Activated naive CD8-positive, alpha-beta T cell treated with anti-CD3 and anti-CD28 coated beads for 36 hours (primary cell): ENCODE measurements at places on chromosomes 12 and 14. TPM values are rescaled to one million over a fixed set of nuclear protein-coding genes. Genes with fewer than 3 reads are reported as not detected.

Gene CMKLR1
- total RNA-seq: not detected

Gene RPL10L
- not detected for total RNA-seq

DNA sequence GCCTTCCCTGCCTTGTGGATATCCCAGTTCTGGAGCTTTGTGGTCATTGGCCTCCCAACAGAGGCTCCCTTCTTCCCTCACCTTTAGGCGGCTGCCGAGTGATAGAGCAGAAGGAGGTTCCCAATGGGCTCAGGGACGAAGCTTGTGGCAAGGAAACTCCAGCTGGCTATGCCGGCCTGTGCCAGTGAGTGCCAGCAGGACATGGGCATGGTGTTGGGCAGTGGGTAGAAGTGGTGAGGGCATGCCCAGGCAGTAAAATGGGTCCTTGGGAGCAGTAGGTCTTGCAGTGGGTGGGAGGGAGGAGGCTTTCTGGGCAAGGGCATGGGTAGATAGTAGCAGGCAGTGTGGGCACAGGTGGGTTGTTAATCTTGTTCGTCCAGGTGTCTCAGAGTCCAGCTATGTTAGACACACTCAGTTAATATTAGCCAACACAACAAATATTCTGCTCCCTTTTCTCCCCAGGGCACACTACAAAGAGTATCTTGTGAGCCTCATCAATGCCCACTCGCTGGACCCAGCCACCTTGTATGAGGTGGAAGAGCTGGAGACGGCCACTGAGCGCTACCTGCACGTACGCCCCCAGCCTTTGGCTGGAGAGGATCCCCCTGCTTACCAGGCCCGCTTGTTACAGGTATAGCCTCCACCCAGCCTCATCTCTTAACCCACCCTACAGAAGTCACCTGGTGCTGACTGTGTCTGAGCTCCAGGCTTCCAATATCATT, 1.1 kb upstream of the IRF9 start:
- H3K4me3 ChIP-seq: no peak overlapping the region
- H3K36me3 ChIP-seq: peaks cover 34% of the 10 kb centered on the region
- no peak for DNase-seq
- peak overlapping the region; percentile 100 for H3K27ac ChIP-seq
- H3K27me3 ChIP-seq: peaks cover 6% of the 10 kb centered on the region

GRCh38 chr12:98360401-98360800, 155.0 kb upstream of the TMPO start:
- H3K4me1 ChIP-seq: no peaks in the 10 kb centered on the region
- no peak overlapping the region for H3K4me3 ChIP-seq
- H3K27me3 ChIP-seq: peaks cover 6% of the 10 kb centered on the region
- DNase-seq: no peak
- H3K27ac ChIP-seq: no peak overlapping the region

- no peak overlapping the region for H3K27ac ChIP-seq
- H3K27me3 ChIP-seq: peaks cover 19% of the 10 kb centered on the region
- H3K4me3 ChIP-seq: no peak overlapping the region
- H3K4me1 ChIP-seq: no peaks in the 10 kb centered on the region
- DNase-seq: no peak
Measured at GRCh38 chr14:69913686-69914085, 34.5 kb downstream of the SMOC1 start.

- H3K27me3 ChIP-seq: no peaks in the 10 kb centered on the region
- DNase-seq: no peak
- H3K36me3 ChIP-seq: no peaks in the 10 kb centered on the region
- H3K27ac ChIP-seq: no peak overlapping the region
- no peak overlapping the region for H3K4me3 ChIP-seq
- H3K4me1 ChIP-seq: peaks cover 3% of the 10 kb centered on the region
Measured at GRCh38 chr12:91441993-91442952, 259.7 kb upstream of the DCN start.

GRCh38 chr14:61433169-61433568, 111.8 kb downstream of the PRKCH start:
- H3K27me3 ChIP-seq: no peaks in the 10 kb centered on the region
- peak overlapping the region; percentile 85 for H3K27ac ChIP-seq
- peak overlapping the region; percentile 24 for H3K4me3 ChIP-seq
- no peak for DNase-seq
- peaks cover 54% of the 10 kb centered on the region for H3K36me3 ChIP-seq

DNA sequence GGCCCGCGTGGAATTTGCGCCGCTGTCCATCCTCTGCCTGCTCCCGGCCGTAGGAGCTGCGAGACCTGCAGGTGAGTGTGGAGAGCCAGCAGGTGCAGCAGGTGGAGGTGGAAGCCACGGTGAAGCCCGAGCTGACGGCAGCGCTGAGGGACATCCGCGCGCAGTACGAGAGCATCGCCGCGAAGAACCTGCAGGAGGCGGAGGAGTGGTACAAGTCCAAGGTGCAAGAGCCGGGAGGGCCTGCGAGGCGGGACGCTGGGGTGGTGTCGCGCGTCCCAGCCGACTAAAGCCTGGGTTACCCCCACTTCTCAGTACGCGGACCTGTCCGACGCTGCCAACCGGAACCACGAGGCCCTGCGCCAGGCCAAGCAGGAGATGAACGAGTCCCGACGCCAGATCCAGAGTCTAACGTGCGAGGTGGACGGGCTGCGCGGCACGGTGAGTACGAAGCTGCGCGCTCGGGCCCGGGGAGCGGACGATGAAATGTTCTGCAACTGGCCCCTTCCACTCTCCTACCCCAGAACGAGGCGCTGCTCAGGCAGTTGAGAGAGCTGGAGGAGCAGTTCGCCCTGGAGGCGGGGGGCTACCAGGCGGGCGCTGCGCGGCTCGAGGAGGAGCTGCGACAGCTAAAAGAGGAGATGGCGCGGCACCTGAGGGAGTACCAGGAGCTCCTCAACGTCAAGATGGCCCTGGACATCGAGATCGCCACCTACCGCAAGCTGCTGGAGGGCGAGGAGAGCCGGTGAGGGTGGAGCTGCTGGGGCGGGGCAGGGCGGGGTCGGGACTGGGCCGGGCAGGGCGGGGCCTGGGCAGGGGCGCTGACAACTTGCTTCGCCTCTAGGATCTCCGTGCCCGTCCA, 2.1 kb downstream of the PRPH start:
- peaks cover 11% of the 10 kb centered on the region for H3K4me1 ChIP-seq
- DNase-seq: peak; percentile 40
- H3K27me3 ChIP-seq: peaks cover 70% of the 10 kb centered on the region
- H3K4me3 ChIP-seq: peak overlapping the region; percentile 45

DNA sequence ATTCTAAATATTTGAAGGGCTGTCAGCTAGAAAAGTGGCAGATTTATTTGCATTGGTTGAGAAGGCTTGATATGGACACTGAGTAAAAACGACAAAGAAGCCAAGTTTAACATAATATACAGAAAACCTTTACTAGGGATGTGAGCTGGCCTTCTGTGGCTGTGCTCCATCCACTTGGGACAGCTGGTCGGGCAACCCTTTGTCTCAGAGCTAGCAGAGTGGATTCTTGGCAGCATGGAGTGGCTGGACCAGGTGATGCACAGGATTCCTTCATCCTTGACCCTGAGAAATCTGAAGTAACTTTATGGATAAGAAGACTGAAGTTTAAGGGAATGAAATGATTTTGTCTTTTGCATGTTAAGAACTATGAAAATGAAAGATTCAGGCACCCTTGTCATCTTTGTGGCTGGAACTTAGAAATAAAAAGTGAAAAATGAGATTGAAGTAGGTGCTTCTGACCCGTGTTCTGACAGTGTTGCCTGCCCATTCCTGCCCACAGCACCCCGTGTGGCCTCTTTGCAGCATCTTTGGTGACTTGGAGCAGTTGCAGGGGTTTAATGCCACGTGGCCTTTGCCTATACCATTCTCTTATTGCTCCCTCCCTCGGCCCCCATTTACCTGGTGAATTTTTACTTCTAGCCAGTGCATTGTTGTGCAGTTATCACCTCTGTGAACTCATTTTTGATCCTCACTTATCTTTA, 32.6 kb downstream of the PELI2 start:
- no peak overlapping the region for H3K27ac ChIP-seq
- H3K4me1 ChIP-seq: peaks cover 26% of the 10 kb centered on the region
- peak; percentile 10 for DNase-seq
- peaks cover 3% of the 10 kb centered on the region for H3K36me3 ChIP-seq
- H3K4me3 ChIP-seq: no peak overlapping the region

DNA sequence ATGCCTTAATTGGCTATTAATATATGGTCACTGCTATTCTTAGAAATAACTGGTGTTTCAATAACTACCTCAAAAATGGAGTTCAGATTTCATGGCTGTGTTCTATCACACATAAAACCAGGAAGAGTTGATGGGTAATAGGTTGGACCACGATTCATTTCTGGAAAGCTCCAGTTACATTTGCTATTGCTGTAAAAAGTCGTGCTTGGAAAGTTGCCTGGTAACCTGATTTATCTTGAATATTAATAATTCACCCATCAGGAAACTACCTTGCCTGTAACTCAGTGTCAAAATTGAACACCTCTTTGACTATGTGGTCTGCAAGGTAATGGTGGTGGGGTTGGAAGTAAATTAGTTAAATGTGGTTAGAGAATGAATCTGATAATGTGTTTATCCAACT, 104.7 kb upstream of the IFNG-AS1 start:
- no peak overlapping the region for H3K4me3 ChIP-seq
- DNase-seq: no peak
- H3K27me3 ChIP-seq: no peaks in the 10 kb centered on the region
- no peak overlapping the region for H3K27ac ChIP-seq
- peaks cover 17% of the 10 kb centered on the region for H3K4me1 ChIP-seq
- H3K36me3 ChIP-seq: no peaks in the 10 kb centered on the region

GRCh38 chr12:26854031-26854390, 21.0 kb upstream of the ITPR2 start:
- H3K27me3 ChIP-seq: no peaks in the 10 kb centered on the region
- no peak overlapping the region for H3K4me3 ChIP-seq
- H3K36me3 ChIP-seq: no peaks in the 10 kb centered on the region
- DNase-seq: no peak
- no peak overlapping the region for H3K27ac ChIP-seq

DNA sequence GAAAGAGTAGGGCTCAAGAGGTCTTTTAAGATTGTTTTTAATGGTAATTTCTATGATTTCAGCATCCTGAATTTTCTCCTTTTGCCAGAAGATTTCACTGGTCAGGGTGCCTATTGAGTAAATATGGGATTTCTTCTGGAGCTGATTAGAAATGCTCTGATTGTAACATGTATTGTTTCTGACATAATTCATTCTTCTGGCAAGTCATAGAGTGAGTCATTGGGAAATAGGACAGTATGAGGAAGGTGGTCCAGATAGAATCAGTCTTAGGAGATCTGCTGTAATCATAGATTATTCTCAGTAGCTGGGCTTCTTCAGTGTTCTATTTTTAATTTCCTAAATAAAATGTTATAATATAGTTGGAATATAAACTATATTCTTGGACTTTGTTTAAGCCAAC, 182.0 kb upstream of the NAV3 start:
- no peaks in the 10 kb centered on the region for H3K4me1 ChIP-seq
- no peaks in the 10 kb centered on the region for H3K27me3 ChIP-seq
- no peak for DNase-seq
- no peak overlapping the region for H3K4me3 ChIP-seq
- H3K27ac ChIP-seq: no peak overlapping the region
